ENCODE measurements at places on chromosomes 7 and 10.

DNA sequence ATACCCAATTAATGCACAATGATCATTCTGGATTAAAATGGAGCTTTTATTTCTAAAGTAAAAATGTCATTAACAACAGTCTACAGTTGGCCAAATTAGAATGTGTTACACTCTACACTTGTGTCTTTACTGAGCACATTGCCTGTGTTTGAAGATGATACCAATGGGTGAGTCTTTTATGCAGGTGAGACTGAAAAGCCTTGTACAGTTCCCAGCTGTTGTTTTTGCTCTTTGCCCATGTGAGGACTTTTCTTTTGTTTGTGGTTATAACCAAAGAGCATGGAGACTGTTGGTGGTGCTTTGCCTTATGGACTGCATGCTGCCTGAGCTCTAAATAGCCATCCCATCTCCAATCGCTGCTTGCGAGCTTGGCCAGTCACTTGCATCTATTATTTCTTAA, 264.5 kb downstream of the GATA3 start:
- no peak for DNase-seq

GRCh38 chr7:8365499-8366110, 67.8 kb upstream of the NXPH1 start:
- DNase-seq: peak; percentile 66

GRCh38 chr7:128120976-128121490, 89.8 kb upstream of the LRRC4 start:
- DNase-seq: no peak

DNA sequence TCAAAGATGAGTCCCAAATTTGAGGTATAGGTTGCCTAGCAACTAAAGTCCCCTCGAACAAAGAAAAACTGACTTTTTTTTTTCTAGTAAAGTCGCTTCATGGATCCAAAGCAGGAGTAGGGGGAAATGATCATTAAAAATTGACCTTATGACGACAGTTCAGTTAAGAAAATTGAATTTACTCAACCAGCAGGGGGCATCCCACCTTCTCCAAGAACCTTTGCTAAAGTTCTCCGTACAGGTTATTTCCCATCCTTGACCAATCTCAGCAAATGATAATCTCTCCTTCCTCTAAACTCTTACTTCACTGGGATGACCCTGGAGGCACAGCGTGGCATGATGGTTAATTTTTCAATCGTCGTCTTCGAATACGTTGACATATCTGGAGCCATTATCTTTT, 228.3 kb downstream of the CALN1 start:
- no peak for DNase-seq

DNA sequence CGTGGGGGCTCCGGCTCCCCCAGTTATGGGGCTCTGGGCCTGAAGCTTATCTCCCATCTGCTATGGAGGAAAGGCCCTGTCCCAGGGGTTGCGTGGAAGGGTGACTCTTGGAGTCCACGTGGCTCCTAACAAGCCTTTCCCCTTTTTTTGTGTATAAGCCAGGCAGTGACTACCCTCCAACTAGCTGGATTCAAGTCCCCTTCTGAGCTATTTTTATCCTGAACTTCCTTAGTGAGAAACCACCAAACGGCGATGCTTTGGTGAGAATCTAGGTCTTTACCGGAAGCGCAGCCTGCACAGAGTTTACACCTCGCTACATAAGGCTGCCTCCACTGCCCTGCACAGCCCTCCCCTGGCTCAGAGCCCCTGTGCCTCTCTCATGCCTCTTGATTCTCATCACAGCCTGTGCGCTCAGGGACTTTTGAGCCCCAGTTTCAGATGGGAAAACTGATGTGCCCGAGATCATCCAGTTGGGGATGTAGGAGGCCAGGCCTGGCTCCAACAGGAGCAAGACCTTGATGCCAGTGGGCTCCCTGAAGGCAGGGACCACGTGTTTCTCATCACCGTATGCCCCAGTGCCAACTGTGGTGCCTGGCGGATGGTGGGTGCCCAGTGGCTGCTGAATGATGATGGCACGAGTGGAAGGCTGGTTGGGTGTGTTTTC, 102.3 kb upstream of the PPIF start:
- DNase-seq: no peak

DNA sequence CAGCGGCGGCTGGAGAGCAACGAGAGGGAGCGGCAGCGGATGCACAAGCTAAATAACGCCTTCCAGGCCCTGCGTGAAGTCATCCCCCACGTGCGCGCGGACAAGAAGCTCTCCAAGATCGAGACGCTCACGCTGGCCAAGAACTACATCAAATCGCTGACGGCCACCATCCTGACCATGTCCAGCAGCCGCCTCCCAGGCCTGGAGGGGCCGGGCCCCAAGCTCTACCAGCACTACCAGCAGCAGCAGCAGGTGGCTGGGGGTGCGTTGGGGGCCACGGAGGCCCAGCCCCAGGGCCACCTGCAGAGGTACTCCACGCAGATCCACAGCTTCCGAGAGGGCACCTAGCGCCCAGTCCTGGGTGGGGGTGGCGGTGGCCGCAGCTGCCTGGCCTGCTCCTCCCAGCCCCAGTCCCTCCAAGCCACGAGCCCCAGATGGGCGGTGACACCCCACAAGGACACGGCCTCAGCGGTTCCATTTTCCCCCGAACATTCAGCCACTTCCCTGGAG, 1.3 kb downstream of the BHLHA15 start:
- no peak for DNase-seq

GRCh38 chr7:75758491-75758890, 13.5 kb downstream of the CCL26 start:
- DNase-seq: no peak

DNA sequence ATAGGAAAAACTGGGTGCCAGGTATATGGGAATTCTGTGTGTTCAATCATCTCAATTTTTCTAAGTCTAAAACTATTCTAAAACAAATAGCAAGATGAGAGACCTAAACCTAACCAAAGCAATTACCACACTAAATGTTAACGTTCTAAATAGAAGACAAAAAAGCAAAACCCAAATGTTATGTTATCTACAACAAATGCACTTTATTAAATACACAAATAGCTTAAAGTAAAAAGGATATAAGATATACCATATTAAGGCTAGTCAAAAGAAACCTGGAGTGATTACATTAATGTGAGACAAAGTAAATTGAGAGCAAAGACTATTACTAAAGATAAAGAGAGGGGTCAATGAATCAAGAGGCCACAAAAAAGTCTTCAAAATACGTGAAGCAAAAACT, 81.4 kb downstream of the LARP4B start:
- no peak for DNase-seq

DNA sequence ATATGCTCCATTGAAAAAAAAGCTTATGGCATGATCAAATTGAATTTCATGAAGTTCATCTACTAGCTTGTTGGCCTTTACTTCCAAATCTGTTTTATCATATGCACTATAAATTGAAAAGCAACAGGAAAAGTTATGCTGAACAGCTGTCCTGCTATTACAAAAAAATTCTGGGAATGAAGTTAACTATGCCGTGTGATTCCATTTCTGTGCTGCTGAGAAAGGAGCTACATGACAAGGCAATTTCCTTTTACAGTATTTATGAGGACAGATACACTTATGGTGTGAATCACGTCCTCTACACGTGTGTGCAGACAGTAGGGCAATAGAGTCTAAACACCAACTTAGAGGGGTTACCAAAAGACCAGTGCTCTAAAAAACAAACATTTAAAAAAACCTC, 426.5 kb upstream of the AKR1E2 start:
- DNase-seq: no peak

DNA sequence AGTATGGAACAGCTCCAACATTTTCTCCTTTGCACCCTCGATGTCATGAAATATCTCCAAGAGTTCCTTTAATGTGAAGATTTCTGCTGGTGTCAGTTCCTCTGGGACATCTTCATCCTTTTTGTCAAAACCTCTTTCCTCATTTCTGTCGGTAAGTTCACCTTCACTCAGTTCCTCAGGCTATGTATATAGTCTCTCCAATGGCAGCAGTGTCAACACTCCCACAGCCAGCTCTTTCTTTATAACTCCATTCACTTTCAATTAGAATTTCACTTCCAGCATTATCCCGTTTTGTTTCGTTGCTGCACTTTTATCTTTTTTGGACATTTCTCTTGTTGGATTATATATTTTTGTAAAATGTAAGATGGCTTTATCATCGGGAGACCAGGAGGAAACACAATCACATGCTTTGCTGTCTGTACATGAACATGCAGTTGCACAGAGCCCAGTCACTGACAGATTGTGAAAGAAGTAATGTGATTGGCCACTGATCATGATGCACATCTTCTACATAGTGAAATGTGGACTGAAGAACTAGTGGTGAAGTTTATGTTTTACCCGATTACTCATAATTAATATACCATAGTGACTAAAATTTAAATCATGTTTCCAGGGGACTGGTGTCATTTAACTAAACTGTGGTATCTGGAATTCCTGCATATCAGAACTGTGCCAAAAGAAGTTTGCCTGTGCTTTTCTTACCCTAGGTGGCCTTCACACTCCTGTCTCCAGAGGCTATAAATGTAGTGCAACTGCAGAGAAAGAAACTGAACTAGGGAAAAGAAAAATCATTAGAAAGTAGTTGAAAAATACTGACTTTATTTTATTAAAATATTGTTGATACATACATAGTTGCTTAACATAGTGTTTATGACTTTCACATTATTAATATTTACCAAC, 289.6 kb downstream of the PPP1R3A start:
- no peak for DNase-seq

GRCh38 chr10:33352175-33352574, 17.7 kb upstream of the NRP1 start:
- no peak for DNase-seq

GRCh38 chr7:150481922-150482321, 31.5 kb downstream of the GIMAP8 start:
- DNase-seq: no peak

- no peak for DNase-seq
These were observed 918.1 kb upstream of the MBL2 start for GRCh38 chr10:53690524-53691240.

GRCh38 chr7:139895141-139895829, 66.2 kb downstream of the TBXAS1 start:
- DNase-seq: no peak

DNA sequence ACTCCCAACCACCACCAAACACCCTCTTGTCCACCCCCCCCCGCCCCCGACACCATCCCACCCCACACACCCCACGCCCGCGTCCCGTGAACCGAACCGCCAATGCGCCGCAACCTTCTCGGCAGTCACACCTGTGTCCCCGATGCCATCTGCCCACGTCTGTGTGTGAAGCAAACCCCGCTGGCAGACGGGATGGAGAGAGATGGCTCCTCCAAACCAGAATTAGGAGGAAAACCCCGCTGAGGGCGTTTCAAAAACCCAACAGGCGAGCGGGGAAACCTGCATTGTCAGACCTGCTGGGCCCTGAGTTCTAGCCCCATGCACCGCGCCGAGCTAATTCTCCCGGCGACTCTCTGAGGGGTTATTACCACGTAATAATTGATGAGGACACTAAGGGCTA, 28.6 kb upstream of the KCNK18 start:
- DNase-seq: no peak

DNA sequence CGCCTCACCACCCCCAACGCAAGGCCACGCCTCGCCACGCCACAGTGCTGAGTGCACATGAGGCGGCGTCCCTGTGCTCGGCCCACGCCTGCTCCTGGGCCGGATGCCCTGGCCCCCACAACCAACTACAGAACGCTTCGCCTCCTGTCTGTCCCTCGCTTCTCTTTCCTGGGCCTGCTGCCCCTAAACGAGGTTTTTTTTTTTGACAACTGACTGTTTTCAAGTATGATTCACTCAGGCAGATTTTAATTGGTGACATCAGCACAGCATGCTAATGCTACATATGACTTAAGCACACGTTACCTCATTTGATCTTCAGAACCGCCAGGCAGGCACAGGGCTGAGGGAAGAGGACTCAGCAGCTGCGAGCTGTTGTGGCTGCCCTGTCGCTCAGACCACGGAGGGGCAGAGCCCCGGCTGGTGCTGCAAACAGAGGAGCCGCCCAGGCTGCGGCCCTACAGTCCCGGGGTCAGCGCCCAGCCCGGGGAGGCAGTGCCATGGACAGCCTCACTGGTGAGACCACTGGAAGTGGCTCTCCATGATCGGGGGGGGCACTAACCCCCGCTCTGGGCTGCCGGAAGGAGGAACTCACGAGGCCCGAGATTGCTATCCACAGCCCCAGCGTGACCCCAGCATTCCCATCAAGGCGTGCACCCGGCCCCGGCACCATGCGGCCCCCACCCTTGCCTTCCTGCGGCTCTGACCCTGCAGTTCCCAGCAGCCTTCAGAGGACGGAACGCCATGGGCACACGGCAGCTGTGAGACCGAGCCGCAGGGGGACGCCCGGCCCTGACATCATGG, 212.8 kb downstream of the MAD1L1 start:
- DNase-seq: no peak

DNA sequence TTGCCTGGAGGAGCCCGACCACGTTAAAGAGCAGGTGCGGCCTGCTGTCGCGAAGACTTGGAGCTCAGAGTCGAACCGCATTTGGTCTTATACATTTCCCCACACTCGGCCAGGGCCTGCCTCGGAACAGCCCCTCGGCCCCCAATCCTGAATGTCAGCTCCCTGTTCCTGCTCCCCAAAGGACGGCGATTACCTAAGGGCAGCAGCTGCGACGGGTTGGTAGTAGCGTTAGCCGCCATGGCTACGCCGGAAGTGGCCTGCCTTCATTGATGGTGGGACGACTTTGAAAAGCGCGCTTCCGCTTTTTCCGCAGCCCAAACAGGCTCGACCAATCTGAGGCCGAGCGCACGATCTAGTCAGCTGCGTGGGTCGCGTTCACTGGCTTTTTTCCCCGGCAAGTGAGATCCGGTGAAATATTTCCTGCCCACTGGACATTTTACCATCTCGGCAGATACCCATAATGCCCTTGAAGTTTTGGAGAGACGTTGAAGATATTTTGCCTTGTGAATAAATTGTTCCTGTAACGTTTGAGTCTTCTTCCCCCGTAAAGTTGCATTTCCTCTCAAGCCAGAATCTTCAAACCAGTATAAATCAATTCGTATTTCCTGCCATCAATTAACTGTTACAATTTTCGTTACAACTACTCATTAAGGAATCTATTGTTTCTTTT, at the start of gene LSM5:
LSM5 (minus strand) TSS at position 254 of the 670 bp plus-strand sequence; CDS start at position 239, 15 bp downstream.
- peak; percentile 88 for DNase-seq

- no peak for DNase-seq
These were observed 345.5 kb downstream of the LRMDA start for GRCh38 chr10:75776738-75777504.

- DNase-seq: no peak
These were observed 225.6 kb downstream of the ARL4A start for GRCh38 chr7:12913002-12913401.

- no peak for DNase-seq
These were observed 249.3 kb upstream of the KCND2 start for GRCh38 chr7:120023494-120024167.

- DNase-seq: no peak
These were observed 85.6 kb downstream of the ZEB1 start for GRCh38 chr10:31404640-31405039.

- DNase-seq: peak; percentile 18
These were observed 2.5 kb downstream of the ZEB1 start for GRCh38 chr10:31321396-31321941.

GRCh38 chr10:78754269-78755062, 314.3 kb upstream of the ZMIZ1 start:
- no peak for DNase-seq
